H1 (cell line): ENCODE measurements at places on chromosomes 1 and 21. TPM values are rescaled to one million over a fixed set of nuclear protein-coding genes. Genes with fewer than 3 reads are reported as not detected.

- no peak for DNase-seq
Observed at GRCh38 chr1:85042413-85042812, 5.9 kb downstream of the MCOLN3 start.

BSND gene
- total RNA-seq = 0.40 and 0.43 TPM in 2 replicates

DNA sequence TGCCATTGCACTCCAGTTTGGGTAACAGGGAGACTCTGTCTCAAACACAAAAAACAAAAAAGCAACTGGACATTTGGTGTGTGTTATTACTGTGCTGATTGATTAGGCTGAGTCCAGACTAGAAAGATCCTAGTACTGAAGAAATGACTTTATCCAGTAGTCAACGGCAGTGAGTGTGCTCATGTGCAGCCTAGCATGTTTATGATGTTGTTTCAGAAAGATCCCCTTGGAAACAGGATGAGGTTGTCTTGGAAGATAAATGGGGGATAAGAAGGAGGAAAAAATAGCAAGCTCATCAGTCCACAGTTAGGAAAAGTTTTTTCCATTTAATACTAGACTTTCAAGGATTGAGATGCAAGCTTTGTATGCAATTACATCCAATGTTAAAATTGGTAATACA lies 14.3 kb downstream of the RUSC1 start:
- DNase-seq = no peak

DNA sequence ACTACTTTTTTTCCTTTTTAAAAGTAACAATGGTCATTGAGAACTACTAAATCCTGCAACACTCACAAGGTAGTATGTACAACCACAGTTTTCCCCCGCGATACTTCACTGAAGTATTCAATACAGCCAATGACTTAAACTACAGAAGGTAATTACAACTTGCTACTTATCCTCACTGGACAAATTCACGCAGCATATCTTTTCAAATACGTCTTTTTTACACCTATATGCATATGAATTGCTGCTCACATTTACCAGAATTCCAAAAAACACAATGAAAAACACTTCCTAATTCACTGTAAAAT lies 12.4 kb downstream of the NRIP1 start:
- DNase-seq = no peak

DNA sequence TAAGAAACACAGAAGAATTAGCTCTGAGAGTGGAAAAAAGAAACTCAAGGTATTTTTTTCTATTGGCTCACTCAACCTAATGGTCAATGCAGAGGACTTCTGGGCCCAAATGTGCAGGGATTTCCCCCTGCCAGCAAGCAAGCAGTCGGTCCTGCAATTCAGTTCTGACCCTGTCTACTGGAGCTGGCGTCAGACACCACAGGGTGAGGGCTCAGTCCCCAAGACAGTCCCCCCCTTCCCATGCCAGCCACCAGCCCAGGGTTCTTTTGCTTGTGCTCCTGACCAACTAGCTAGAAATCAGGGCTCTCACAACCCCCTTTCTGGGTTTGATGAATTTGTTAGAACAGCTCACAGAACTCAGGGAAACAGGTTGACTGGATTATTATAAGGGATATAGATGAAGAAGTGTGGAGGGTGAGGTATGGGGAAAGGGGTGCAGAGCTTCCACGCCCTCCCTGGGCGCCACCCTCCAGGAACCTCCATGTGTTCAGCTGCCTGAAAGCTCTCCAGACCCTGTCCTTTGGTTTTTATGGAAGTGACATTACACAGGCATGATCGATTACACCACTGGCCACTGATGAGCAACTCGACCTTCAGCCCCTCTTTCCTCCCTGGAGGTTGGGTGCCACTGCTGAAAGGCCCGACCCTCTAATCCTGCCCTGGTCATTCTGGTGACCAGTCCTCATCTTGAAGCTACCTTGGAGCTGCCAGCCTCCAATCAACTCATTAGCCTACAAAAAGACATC lies 22.5 kb upstream of the PWP2 start:
- DNase-seq = no peak

BCAN gene
- 3.8 and 4.5 TPM in 2 replicates for total RNA-seq

LCE2A gene
- not detected in 2 replicates for total RNA-seq
